ENCODE measurements at places on chromosomes 1 and 21.

- peak; percentile 6 for DNase-seq
Measured at GRCh38 chr1:243294723-243295121, 38.9 kb downstream of the SDCCAG8 start.

GRCh38 chr1:110394493-110394820, 3.6 kb upstream of the SLC16A4 start:
- no peak for DNase-seq

- DNase-seq: peak; percentile 32
Measured at GRCh38 chr1:35642471-35642955, 1.2 kb upstream of the PSMB2 start.

GRCh38 chr1:203537806-203538464, 44.0 kb downstream of the OPTC start:
- peak; percentile 64 for DNase-seq

DNA sequence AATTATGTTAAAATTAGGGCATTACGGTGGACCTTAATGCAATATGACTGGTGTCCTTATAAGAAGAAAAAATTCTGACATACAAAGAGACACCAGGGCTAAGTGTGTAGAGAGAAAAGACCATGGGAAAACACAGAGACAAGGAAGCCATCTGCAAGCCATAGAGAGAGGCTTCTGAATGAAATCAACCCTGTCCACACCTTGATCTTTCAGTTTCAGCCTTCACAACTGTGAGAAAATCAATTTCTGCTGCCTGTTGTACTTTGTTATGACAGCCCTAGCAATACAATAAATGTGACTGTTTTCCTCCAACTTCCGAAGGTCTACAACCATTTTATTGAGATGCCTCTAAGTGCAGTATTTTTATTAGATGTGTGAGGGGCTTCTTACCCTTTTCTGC, 1407.2 kb downstream of the MRPL39 start:
- no peak for DNase-seq

GRCh38 chr1:1058921-1059493, 15.1 kb downstream of the RNF223 start:
- peak; percentile 57 for DNase-seq
